Right ventricle myocardium inferior (tissue), 1 donor: ENCODE measurements at places on chromosomes 11 and 22. TPM values are rescaled to one million over a fixed set of nuclear protein-coding genes. Genes with fewer than 3 reads are reported as not detected.
A peak's percentile ranks its signal among the peaks of the same experiment; 100 is the strongest.

Gene CENPM
- total RNA-seq, result 1.5 TPM

- no peak for DNase-seq
Measured at GRCh38 chr22:42684462-42685195, 35.4 kb upstream of the CYB5R3 start.

Gene OR10A2
- total RNA-seq, result not detected

DNA sequence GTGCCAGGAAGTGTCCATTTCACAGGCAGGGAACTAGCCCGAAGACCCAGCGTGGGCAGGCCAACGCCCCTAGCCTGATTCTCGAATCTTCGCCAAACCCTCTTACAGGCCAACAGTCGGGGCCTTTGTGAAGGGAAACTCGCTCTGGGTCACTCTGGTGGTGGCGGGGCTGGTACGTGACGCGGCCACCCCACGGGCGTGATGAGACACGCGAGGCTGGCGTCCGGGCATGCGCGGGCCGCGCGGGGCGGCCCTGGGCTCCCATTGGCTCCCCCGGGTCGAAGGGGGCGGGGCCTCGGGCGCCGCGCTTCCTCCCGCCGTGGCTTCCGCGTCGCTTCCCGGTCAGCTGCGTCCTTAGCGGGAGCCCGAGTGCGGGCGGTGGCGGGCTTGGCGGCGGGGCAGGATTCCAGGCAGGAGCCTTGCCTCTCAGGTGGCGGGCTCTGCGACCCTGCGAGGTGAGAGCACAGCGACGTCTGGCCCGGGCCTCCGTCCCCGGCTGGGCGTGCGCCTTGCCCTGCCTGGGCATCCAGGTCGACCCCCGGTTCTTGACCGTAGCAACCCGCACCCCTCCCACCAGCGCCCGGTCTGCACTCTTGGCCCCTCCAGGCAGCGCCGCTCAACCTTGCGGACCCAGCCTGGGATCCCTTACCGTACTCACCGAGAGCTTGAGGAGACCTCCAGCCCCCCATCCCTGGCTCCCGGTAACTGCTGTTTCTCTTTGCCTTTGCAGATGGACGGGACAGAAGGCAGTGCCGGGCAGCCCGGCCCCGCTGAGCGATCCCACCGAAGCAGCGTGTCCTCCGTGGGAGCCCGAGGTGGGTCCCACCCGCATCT, at the start of gene FRMD8:
Gene FRMD8, plus strand, starts transcription at position 331 of the 834 bp plus-strand sequence. Its CDS starts 400 bp downstream, at position 731.
- DNase-seq, result peak; percentile 98

- no peak for DNase-seq
Measured at GRCh38 chr22:36586271-36586670, 57.3 kb upstream of the EIF3D start.

DNA sequence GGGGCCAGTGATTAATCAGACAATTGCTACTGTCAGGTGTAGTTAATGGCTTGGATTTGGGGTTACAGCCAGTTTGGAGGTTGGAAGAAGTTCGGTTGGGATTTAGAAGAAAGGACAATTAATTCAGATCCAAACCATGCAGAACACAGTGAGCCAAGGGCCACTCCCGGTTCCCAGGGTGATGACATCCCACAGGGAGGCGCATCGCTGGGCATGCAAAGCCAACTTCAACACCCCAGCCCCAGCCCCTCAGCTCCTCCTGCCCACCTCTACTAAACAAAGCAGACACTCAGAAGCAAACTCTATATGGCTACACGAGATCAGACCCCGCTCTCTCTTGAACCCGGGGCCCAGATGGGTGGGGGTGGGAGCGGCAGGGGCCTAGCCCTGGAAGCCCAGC, 10.2 kb downstream of the MB start:
- no peak for DNase-seq

- no peak for DNase-seq
Measured at GRCh38 chr11:2250485-2250884, 19.9 kb downstream of the ASCL2 start.

- no peak for DNase-seq
Measured at GRCh38 chr22:23509571-23510302, 70.4 kb downstream of the IGLL1 start.

DNA sequence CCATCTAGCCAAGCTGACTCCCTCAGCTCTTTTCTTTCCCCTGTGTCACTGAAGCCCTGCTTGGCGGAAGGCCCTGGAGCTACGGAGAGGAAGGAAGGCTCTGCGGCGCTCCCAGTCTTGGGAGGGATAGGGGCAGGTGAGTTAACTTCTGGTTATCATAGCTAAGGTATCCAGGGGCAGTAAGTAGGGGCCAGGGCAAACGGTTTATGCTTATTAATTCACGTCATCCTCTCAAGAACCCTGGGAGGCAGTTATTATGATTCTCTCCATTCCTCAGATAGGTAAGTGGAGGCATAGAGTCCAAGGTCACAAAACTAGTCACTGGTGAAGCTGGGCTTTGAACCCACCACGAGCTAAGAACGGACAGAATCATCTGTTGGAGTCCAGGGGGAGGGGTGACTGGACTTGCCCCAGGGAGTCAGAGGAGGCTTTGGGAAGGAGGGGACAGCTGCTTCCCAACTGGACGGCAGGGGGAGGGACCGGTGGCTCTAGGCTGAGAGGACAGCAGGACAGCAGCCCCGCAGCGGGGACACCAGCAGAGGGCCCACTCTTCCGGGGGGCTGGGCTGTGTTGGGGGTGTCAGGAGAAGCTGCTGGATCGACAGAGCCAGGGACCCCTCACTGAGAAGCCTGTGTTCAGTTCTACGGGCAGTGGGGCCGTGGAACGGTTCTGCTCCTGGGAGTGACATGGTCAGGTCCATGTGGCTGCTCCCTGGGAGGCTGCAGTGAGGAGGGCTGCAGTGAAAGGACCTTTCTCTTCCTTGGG, 3.5 kb downstream of the BAIAP2L2 start:
- peak; percentile 43 for DNase-seq

Gene KDM4E
- total RNA-seq, result not detected

DNA sequence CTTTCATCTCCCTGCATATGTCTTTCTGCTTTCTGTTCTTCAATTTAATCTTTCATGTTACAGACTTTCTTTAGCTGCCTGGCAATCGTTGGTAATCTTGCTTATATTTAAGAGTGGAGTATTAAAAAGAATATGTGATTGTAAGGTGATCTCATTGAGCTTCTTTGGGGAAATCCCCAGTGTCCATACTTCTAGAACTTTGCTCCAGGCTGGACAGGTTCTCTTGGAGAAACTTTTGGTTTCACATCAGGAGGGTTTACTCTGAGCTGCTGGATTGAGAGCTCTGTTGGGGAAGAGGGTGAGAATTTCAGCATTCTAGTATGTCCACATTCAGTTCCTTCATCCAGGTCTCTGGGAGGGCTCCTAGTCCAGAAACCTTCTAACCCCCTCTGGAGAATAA, 16.1 kb downstream of the LRRC75B start:
- no peak for DNase-seq

Gene GDPD4
- total RNA-seq, result not detected

GRCh38 chr11:72721689-72722049, 30.5 kb downstream of the ARAP1 start:
- DNase-seq, result peak; percentile 73

- no peak for DNase-seq
Measured at GRCh38 chr11:107836851-107837250, 21.7 kb downstream of the SLC35F2 start.

DNA sequence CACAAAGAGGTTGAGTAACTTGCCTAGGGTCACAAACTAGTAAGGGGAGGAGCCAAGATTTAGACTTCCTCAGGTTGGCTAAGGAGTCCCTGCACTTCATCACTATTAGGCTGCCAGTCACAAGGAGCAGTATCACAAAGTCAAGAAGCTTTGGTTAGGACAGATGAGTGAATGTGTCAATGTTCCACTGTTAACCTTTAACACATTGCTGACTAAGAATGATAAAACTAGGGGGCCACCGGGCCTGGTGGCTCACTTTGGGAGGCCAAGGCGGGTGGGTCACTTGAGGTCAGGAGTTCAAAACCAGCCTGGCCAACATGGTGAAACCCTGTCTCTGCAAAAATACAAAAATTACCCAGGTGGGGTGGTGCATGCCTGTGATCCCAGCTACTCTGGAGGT, 32.0 kb downstream of the TMEM123 start:
- no peak for DNase-seq

Gene NXF1
- 42.7 TPM for total RNA-seq

DNA sequence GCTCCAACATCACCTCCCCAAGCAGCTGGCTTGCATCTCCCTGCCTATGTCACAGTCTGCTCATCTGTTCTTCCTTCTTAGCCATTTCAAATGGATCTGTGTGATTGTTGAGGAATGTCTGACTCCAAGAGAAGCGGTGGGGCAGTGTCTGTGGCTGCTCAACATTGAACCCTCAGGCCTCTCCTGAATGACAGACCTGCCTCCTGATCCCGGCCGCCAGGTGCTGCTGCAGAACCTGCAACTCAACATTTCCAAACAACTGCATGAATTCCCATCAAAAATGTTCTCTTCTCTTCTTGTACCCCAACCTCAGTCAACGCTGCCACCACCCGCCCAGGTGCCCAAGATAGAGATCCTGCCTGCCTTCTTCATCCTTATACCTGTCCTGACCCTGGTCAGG, 132.5 kb downstream of the FBXO7 start:
- no peak for DNase-seq

- DNase-seq, result peak; percentile 69
Measured at GRCh38 chr11:405954-406795, 8.6 kb downstream of the SIGIRR start.

DNA sequence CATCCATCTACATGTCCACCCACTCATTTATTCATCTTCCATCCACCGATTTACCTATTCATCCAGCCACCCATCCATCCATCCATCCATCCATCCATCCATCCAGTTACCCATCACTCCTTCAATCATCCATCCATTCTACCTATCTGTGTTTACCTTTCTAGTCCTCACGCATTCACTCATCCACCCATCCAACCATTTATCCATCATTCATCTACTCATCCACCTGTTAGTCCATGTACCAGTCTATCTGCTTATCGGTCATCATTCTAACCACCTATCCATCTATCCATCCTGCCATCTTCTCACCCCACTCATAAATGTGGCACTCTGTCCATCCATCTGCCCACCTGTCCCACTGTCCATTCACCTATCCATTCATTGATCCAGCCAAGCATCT, 21.9 kb upstream of the MYEOV start:
- DNase-seq, result no peak

DNA sequence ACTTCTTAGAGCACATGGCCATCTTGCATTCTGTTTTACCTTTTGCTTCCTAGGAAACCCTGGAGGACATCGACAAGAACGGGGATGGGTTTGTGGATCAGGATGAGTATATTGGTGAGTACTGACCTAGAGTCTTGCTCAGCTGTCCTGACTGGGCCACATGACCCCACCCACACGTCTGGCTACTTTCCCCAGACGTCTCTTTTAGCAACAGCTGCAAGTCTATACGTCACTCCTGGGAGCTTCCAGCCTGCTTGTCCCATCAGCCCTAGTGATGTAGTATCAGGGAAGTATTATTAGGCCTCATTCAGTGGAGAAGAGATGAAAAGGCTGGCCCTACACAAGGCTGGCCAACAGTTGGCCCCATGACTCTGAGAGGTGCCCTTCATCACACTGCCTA, 9.6 kb downstream of the RCN1 start:
- DNase-seq, result no peak
